ENCODE measurements at places on chromosomes 7 and 10.
A peak's percentile ranks its signal among the peaks of the same experiment; 100 is the strongest.

DNA sequence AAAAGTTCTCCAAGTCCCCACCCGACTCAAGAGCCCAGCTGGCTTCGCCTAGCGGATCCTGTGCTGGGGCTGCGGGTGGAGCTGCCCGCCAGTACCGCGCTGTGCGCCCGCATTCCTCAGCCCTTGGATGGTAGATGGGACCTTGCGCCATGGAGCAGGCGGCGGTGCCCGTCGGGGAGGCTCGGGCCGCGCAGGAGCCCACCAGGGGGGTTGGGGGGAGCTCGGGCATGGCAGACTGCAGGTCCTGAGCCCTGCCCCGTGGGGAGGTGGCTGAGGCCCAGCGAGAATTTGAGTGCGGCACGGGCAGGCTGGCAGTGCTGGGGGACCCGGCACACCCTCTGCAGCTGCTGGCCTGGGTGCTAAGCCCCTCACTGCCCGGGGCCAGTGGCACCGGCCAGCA, 57.0 kb downstream of the TBC1D12 start:
- H3K36me3 ChIP-seq = peaks cover 7% of the 10 kb centered on the region
- DNase-seq = no peak
- H3K4me3 ChIP-seq = no peak overlapping the region

- no peak overlapping the region for H3K4me3 ChIP-seq
- no peak overlapping the region for H3K27ac ChIP-seq
- no peaks in the 10 kb centered on the region for H3K27me3 ChIP-seq
- no peak for DNase-seq
- no peaks in the 10 kb centered on the region for H3K36me3 ChIP-seq
These were observed 112.7 kb downstream of the ICA1 start for GRCh38 chr7:8149222-8149621.

GRCh38 chr10:95793401-95794045, 37.6 kb downstream of the ENTPD1 start:
- no peaks in the 10 kb centered on the region for H3K36me3 ChIP-seq
- peak overlapping the region; percentile 57 for H3K27ac ChIP-seq
- H3K4me3 ChIP-seq = no peak overlapping the region
- H3K27me3 ChIP-seq = no peaks in the 10 kb centered on the region

- no peak overlapping the region for H3K4me3 ChIP-seq
- peaks cover 5% of the 10 kb centered on the region for H3K4me1 ChIP-seq
- no peaks in the 10 kb centered on the region for H3K36me3 ChIP-seq
These were observed 38.4 kb downstream of the IL2RA start for GRCh38 chr10:6023661-6024333.

- no peaks in the 10 kb centered on the region for H3K27me3 ChIP-seq
- H3K4me1 ChIP-seq = peaks cover 4% of the 10 kb centered on the region
- no peak for DNase-seq
- H3K4me3 ChIP-seq = no peak overlapping the region
- H3K27ac ChIP-seq = no peak overlapping the region
These were observed 77.1 kb downstream of the ARHGAP22 start for GRCh38 chr10:48527756-48528155.

- DNase-seq = no peak
- no peak overlapping the region for H3K27ac ChIP-seq
- H3K4me3 ChIP-seq = no peak overlapping the region
- H3K36me3 ChIP-seq = no peaks in the 10 kb centered on the region
- no peaks in the 10 kb centered on the region for H3K27me3 ChIP-seq
These were observed 29.9 kb upstream of the ZNF862 start for GRCh38 chr7:149808311-149808710.

- peaks cover 2% of the 10 kb centered on the region for H3K4me1 ChIP-seq
- H3K4me3 ChIP-seq = no peak overlapping the region
These were observed 699.9 kb downstream of the INHBA start for GRCh38 chr7:41002741-41003610.

- DNase-seq = no peak
- no peak overlapping the region for H3K4me3 ChIP-seq
- no peak overlapping the region for H3K27ac ChIP-seq
- H3K4me1 ChIP-seq = no peaks in the 10 kb centered on the region
These were observed 20.1 kb upstream of the NMT2 start for GRCh38 chr10:15188603-15189002.

- no peaks in the 10 kb centered on the region for H3K27me3 ChIP-seq
- no peak for DNase-seq
- no peaks in the 10 kb centered on the region for H3K36me3 ChIP-seq
- H3K4me1 ChIP-seq = no peaks in the 10 kb centered on the region
These were observed 19.5 kb downstream of the HSPA12A start for GRCh38 chr10:116722736-116723427.

GRCh38 chr10:103598654-103599115, 105.2 kb downstream of the NEURL1 start:
- DNase-seq = no peak
- no peak overlapping the region for H3K4me3 ChIP-seq
- no peak overlapping the region for H3K27ac ChIP-seq
- H3K4me1 ChIP-seq = peaks cover 39% of the 10 kb centered on the region
- H3K36me3 ChIP-seq = peaks cover 12% of the 10 kb centered on the region
- H3K27me3 ChIP-seq = no peaks in the 10 kb centered on the region

GRCh38 chr10:49571388-49571787, 32.5 kb upstream of the ERCC6 start:
- no peak for DNase-seq
- no peaks in the 10 kb centered on the region for H3K27me3 ChIP-seq
- H3K4me3 ChIP-seq = no peak overlapping the region
- H3K27ac ChIP-seq = no peak overlapping the region
- no peaks in the 10 kb centered on the region for H3K4me1 ChIP-seq

- H3K27ac ChIP-seq = no peak overlapping the region
- no peak overlapping the region for H3K4me3 ChIP-seq
- H3K27me3 ChIP-seq = no peaks in the 10 kb centered on the region
- peaks cover 9% of the 10 kb centered on the region for H3K4me1 ChIP-seq
- no peaks in the 10 kb centered on the region for H3K36me3 ChIP-seq
These were observed 300.4 kb downstream of the AHR start for GRCh38 chr7:17598846-17599245.

DNA sequence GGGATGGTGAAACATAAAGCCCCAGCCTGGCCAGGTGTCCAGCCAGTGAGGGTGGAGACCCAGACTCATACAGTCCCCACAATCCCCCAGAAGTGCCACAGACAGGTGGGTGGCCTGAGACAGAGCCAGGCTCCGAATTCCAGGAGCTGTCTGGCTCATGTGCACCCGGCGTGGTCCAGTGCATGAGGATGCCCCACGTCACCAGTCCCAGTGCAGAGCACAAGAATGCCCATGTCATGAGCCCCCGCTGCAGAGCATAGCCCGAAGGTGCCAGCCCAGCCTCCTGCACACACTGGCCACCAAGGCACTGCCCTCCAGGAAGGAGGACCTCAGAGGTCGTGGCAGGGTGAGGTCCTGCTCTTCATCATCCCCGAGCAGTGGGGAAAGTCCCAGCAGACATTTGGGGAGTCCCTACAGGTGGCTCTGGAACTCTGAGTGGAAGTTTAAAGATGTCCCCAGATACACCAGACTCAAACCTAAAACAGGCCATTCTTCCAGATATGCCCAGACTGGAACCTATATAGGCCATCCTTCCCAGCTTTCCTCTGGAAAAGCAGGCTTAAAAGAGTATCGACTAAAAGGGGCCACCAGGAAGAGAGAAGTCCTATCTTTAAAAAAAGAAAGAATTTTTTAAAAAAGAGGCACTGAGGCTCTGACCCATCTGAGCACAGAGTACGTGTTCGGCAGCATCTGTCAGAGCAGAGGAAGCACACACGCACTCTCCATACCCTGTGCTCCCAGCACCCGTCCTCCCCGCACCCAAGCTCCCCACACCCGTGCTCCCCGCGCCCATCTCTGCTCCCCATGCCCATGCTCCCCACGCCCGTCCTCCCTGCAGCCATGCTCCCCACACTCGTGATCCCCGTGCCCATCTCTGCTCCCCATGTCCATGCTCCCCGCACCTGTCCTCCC, 11.5 kb downstream of the DIP2C start:
- no peaks in the 10 kb centered on the region for H3K4me1 ChIP-seq
- H3K4me3 ChIP-seq = no peak overlapping the region
- DNase-seq = no peak

GRCh38 chr7:114916261-114916892, 5.5 kb upstream of the MDFIC start:
- no peak overlapping the region for H3K27ac ChIP-seq
- no peaks in the 10 kb centered on the region for H3K4me1 ChIP-seq
- H3K36me3 ChIP-seq = no peaks in the 10 kb centered on the region
- H3K4me3 ChIP-seq = no peak overlapping the region

DNA sequence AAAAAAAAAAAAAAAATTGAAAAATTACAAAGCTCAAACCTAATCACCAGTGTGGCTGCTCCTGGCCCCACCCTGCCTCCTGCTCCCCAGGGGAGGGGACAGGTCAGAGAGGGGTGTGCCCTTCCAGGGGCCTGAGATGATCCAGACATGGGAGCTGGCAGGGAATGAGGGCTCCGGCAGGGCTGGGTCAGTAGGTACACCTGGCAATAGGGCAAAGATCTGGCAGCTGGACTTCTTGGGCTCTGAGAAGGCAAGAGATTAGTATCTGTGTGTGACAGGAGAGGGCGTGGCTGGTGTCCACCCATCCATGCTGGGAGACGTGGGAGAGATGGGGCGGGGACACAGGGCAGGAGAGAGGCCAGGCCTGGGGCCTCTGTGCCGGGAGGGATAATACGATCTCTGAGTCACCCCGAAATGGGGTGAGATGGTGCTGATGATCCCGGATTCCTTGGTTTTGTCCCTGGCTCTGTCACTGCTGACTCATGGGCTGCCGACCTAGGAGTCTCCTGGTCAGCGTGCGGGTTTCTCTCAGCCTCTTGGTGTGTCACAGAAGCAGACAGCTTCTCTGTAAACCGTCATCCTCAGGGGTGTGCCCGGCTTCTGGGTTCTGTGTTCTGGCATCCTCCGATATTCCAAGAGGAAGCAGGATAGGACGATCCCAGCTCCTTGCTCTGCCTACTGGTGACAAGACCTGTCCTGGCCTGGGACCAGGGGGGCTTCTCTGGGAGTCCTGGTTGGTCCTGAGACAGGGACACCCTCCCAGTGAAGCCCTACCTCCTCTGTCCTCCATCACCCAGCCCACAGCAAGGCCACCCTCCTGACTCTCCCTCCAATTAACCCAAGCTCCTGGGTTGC, 8.2 kb upstream of the CLDN4 start:
- DNase-seq = no peak
- H3K36me3 ChIP-seq = no peaks in the 10 kb centered on the region
- H3K27me3 ChIP-seq = no peaks in the 10 kb centered on the region
- no peak overlapping the region for H3K27ac ChIP-seq
- no peaks in the 10 kb centered on the region for H3K4me1 ChIP-seq

- H3K27me3 ChIP-seq = no peaks in the 10 kb centered on the region
- H3K27ac ChIP-seq = no peak overlapping the region
- H3K4me3 ChIP-seq = no peak overlapping the region
- no peaks in the 10 kb centered on the region for H3K36me3 ChIP-seq
- DNase-seq = no peak
These were observed 3.9 kb downstream of the CLDN4 start for GRCh38 chr7:73834626-73835191.

- no peak for DNase-seq
- no peaks in the 10 kb centered on the region for H3K27me3 ChIP-seq
- no peaks in the 10 kb centered on the region for H3K4me1 ChIP-seq
- no peak overlapping the region for H3K4me3 ChIP-seq
These were observed 83.8 kb downstream of the EBLN1 start for GRCh38 chr10:22133749-22134624.
